Smooth muscle cell of trachea (primary cell): ENCODE measurements at places on chromosomes 16 and 17. TPM values are rescaled to one million over a fixed set of nuclear protein-coding genes. Genes with fewer than 3 reads are reported as not detected.

Gene HSPB9
- not detected in 2 replicates for total RNA-seq

Gene KRT17
- total RNA-seq = 1.5 and 15.1 TPM in 2 replicates

Gene CD300H
- total RNA-seq = not detected in 2 replicates

Gene CD300LD
- total RNA-seq = not detected in 2 replicates

Gene TOM1L1
- total RNA-seq = 15.1 and 19.3 TPM in 2 replicates

Gene FBXW10B
- total RNA-seq = 0.15 and 0.50 TPM in 2 replicates

Gene MMP28
- 1.2 TPM in 1 of 2 replicates, not detected in the other for total RNA-seq

Gene TEX14
- under 0.01 TPM in 1 of 2 replicates, not detected in the other for total RNA-seq

Gene C16orf95
- total RNA-seq = 3.9 and 4.6 TPM in 2 replicates

Gene CBX8
- 3.8 and 5.8 TPM in 2 replicates for total RNA-seq

Gene MAF
- total RNA-seq = 45.2 and 53.3 TPM in 2 replicates

Gene CCL8
- total RNA-seq = 1.2 TPM in 1 of 2 replicates, not detected in the other

Gene TAC4
- total RNA-seq = not detected in 2 replicates

Gene LGALS9B
- total RNA-seq = not detected in 2 replicates

Gene P2RX5
- total RNA-seq = 0.87 and 4.1 TPM in 2 replicates

Gene PRSS36
- 0.17 and 0.29 TPM in 2 replicates for total RNA-seq
